NCI-H2081 (cell line): ENCODE measurements at places on chromosomes 7 and 10.

DNA sequence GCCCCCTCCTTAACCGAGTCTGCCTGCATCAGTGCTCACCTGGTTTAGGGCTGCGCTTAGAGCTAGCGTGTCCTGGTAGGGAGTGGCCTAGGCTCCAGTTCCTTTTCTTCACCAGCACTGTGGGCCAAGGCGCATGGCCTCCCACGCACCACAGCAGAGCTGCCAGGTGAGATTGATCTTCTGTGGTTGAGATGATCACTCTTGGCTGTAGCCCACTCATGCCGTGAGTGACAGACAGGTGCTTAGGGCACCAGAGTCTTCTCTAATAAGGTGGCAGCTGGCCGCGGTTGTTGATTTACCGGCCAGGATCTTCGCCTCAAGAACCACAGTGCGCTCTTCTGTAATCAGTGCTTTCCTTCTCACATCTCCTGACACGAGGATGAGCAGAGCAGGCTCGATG is 157.2 kb upstream of the INSYN2A start:
- DNase-seq, result no peak

GRCh38 chr10:129728246-129728820 is 235.7 kb downstream of the EBF3 start:
- no peak for DNase-seq

DNA sequence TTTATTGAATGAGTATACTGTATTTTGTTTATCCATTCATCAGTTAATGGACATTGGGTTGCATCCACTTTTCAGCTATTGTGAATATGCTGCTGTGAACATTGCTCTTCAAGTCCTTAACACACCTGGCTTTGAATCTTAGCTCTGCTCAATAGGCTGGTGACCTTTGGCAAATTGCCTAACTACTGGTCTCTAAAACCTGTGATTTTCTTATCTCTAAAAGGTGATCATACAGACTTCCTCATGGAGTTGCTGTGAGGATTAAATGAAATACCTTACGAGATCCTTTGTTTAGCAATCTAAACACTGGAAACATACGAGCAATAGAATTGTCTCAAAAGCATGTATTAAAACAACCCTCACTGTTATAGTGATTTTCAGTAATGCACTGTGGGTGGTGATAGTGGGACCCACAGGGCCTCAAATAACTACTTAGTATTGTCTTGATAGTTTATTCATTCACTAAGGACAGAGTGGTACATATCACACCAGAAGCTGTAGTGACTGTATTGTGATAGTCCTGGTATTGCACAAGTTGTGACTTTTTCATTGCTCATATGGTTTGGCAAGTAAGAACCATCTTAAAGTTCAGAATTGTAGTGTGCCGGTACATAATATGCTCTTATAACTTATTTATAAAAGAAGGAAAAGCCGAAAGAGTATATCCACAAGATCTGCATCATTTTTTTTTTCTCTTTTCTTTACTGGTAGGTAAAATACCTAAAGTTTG is 257.6 kb downstream of the EXOC4 start:
- no peak for DNase-seq

- DNase-seq, result no peak
These were observed 334.6 kb downstream of the CRPPA start for GRCh38 chr7:16086743-16087142.

- no peak for DNase-seq
These were observed 247.0 kb upstream of the FERD3L start for GRCh38 chr7:19392246-19392645.

DNA sequence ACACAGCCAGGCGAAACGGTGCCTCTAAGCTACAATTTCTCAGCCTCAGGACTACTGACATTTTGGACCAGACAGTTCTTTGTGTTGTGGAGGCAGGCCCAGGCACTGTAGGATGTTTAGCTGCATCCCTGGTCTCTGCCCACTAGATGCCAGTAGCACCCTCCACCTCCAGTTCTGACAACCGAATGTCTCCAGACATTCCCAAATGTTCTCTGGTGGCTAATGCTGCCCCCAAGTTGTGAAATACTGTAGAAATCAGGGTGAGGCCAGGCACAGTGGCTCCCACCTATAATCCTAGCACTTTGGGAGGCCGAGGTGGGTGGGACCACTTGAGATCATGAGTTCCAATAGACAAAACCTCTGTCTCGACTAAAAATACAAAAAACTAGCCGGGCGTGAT is 18.2 kb downstream of the HNRNPF start:
- DNase-seq, result no peak

DNA sequence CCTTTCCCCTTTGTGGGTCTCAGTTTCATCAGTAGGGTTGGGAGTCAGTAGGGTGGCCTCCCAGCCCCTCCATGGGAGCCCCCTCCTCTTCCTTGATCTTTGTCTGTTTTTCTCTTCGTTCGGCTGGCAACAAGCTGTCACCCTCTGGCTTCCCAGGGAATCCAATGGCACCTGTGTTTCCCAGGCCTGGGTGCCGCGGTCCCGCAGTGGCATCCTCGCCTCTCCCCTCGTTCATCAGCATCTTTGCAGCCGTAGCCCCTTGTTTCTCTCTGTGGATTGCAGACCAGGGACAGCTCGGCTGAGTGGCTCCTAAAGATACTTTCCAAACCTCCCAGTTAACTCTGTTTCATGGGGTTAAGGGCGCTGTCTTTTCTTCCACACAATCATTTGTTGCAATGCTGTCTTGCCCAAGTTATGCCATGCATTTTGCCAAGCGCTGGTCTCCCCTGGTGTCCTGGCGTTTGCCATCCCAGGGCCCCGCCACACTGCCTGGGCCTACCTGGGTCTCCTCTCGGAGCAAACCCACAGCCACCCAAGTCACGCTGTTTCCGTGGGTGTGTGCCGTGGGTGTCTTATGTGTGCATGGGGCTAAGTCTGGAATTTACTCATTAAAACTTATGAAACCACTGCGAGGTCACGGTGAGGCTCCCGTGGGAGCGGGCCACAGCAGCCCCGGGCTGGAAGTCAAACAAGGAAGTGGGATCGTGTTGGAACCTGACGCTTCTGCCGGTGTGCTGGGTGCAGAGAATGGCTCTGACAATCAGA is 189.4 kb upstream of the SHH start:
- no peak for DNase-seq

GRCh38 chr10:91883549-91884444 is 25.5 kb downstream of the FGFBP3 start:
- DNase-seq, result no peak

- no peak for DNase-seq
These were observed 992.3 kb downstream of the KCNMA1 start for GRCh38 chr10:76645341-76645740.

- peak; percentile 0 for DNase-seq
These were observed 152.7 kb downstream of the SKIDA1 start for GRCh38 chr10:21372651-21373410.

DNA sequence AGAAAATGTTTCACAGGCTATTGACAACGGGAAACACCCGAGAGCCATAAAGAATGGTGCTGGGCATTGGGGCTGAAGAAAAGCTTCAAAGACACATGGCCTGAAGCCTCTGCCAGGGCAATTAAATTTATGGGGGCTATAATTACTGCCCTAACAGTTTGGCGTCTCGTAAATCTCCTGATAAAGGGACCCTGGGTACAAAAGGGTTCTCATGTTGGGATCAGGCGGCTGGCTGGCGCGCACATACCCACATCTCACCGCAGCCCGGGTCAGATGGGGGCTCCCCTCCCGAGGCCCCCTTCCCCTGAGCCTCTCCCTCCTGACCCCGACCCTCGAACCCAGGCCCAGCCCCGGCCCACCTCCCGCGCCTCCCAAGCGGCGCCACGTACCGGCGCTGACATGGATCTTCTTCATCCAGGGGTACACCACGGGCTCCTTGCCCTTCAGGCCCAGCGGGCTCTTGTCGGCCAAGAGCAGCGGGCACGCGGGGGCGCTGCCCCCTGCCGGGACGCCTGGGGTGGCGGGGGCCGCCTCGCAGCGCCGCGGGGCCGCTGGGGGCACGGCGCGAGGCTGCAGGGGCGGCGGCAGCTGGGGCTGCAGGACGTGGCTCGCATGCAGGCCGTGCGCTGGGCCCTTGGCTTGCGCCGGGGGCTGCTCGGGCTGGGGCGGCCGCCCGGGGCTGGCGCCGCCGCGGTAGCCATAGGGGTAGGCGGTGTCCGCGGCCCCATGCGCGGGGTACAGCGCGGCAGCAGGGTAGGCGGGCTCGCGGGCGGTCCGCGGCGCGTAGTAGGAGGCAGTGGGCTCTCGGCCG is 623 bp downstream of the HOXA4 start:
- DNase-seq, result peak; percentile 45

DNA sequence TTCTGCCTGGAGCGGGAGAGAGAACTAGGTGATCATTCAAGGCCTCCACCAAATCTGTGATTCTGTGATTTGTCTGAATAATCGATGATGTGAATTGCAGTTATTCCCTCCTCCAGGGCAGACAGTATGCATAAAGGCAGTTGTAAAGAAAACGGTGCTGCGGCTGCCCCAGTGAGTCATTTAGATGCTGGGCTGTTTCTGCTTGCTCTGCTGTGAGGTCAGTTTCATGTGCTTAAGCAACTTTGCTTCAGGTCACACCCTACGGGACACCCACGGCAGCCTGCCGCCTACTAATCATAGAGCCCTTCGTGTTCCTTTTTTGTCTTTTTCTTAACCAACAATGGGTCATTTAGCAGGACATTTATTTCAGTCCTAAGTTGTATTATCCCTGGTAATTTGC is 158.1 kb upstream of the PITRM1 start:
- DNase-seq, result no peak

DNA sequence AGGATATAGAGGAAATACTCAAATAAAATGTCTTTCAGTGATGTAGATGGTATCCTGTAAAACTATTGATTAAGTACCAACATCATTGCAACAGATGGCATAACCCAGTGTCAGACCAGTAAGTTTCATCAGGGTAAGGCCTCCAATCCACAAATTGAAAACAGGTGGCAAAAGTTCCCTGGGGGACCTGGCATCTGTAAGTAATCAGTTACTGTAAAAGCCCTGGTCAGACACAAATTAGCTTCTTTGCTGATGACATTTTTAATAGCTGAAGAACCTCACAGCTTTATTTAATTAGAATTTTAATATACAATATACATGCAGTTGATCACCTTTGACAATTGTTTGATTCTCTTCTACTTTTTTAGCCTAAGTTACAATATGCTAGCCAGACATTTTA is 152.5 kb downstream of the PLXDC2 start:
- no peak for DNase-seq

DNA sequence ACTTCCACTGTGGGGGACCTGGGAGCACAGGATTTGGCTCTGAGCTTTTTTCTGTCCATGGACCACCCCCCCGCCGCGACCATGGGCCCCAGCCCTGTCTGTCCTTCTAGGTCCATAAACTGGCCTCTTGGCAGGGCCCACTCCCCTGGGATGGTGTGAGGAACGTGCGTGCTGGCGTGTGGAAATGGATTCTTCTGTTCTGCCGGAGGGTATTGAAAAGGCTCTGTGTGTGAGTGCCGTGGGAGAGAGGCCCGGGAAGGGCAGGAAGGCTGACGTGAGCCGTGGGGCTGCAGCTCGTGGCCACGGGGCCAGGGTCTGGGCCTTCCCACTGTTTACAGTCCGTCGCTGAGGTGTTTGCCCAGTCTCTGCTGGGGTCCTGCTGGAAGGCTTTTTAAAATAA is 123.7 kb downstream of the GRK5 start:
- no peak for DNase-seq

- no peak for DNase-seq
These were observed 57.5 kb upstream of the CHCHD3 start for GRCh38 chr7:133139350-133139749.

DNA sequence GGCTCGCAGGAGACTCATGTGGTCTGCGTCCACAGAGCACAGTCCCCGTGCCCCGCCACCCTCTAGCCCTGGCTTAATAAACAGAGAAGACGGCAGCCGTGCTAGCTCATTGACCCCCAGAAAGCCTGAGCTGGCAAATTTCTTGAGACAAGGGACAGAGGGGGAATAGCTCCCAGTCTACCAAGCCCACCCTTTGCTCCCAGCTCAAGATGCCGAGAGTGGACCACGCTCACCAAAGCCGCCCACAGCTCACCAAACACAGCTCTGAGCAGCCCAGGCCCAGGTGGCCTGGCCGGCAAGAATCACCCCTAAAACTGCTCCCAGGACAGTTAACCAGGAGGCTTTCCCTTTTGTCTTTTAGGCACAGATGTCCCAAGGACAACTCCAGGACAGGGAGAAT is 5.4 kb downstream of the PDGFA start:
- no peak for DNase-seq

DNA sequence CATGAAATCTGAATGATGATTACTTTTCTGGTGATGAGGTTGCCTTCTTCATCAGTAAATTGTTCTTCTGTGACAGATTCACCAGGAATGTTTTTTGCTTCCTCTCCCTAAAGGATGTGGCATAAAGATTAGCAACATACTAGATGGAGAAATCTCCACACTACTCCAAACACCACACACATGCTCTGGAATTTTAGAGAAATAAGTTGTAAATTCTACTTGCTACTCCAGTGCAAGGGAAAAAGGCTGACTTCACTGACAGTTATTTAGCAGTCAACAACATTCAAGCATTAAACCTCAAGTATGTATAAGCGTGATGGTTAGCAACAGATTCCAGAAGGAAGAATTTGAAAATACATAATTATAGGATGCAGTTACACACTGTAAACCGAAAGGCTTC is 137.9 kb upstream of the CCDC6 start:
- DNase-seq, result no peak

DNA sequence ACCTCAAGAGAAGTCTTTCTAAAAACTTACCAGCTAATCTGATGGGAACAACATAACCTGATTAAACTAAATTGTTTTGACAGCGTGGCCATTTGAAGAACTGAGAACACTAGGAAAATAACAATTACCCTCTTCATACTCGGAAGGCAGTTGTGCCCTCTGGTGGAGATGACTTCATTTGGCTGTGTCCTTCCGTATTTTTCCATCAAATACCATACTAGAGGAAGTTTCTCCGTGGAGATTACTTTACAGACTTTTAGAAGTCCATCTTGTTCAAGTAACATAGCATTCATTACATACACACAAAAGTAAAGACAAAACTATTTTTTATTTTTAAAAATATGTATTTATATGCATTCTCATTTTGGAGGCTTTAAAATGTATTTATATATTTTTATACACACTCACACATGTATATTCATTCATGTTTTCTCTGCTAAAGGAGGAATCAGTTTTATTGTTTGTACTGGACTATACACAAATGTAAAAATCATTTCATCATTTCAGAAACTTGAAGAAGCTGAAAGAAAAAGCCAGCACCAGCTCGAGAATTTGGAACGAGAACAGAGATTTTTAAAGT is 25.2 kb downstream of the SMNDC1 start:
- DNase-seq, result peak; percentile 31

DNA sequence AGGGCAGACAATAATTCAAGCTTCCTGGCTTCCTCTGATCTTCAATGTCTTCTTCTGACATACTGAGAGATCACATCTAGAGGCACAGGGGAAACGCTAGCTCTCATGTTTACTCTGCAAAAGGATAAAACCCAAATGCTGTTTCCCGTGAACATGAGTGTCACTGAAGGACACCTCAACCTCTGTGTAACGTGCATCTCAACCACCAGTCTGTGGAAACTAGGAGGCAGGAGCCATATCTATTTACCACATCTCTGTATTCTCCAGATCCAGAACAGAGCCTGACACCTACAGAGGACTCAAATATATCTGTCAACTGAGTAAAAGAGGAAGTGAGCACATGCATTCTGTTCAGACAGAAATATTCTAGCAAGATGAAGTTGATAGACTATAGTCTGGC is 140.3 kb upstream of the TARP start:
- no peak for DNase-seq

GRCh38 chr10:132588301-132589013 is 50.9 kb downstream of the INPP5A start:
- DNase-seq, result no peak

GRCh38 chr7:34104115-34104514 is 198.8 kb downstream of the BMPER start:
- DNase-seq, result no peak

GRCh38 chr7:155648752-155649339 is 4.4 kb downstream of the RBM33 start:
- no peak for DNase-seq

- no peak for DNase-seq
These were observed 170.6 kb downstream of the ARHGAP21 start for GRCh38 chr10:24553051-24553612.
